ENCODE measurements at places on chromosomes 1 and 21.

GRCh38 chr1:19728413-19729145, 63.9 kb downstream of the HTR6 start:
- DNase-seq, result no peak

DNA sequence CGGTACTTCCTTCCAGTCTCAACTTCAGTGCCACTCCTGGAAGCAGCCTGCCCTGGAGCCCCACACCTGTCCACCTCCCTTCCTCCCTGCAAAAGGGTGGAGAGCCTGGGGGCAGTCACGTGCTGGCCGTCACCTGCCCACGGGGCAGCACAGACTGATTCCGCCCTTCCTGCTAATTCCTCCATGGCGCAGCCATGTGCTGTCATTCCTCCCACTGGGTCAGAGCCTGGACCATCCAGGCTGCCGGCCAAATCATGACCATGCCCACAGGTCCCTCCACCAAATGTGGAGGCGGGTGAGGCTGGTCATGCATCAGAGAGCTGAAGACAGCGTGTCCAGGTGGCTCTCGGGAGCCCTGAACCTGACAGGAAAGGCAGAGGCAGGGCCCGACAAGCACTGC, 24.4 kb upstream of the GPR153 start:
- DNase-seq, result no peak

DNA sequence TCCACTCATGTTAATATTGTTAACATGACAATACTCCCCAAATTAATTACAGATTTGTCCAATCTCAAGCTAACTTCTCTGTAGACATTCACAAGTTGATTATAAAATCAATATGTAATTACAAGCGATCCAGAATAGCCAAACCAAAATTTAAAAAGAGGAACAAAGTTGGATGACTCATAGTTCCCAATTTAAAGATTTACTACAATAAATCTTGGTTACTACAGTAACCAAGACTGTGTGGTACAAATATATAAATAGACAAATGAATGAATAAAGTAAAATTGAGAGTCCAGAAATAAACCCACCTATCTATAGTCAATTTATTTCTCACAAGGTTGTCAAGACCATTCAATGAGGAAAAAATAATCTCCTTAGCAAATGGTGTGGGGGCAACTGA, 7.1 kb upstream of the KRTAP10-4 start:
- no peak for DNase-seq

- DNase-seq, result no peak
Observed at GRCh38 chr1:236748268-236748870, 46.7 kb upstream of the MTR start.

DNA sequence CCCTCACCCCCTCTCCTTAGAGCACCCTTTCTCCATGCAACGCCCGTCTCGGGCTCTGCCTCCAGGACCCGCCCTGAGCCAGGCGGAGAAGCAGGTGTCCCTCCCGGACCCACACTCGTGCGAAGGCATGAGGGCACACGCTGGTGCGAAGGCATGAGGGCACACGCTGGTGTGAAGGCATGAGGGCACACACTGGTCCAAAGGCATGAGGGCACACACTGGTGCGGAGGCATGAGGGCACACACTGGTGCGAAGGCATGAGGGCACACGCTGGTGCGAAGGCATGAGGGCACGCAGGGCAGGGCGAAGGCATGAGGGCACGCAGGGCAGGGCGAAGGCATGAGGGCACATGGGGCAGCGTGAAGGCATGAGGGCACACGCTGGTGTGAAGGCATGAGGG, 5.8 kb upstream of the TMEM52 start:
- DNase-seq, result no peak

GRCh38 chr1:86714159-86714558, 9.8 kb downstream of the SH3GLB1 start:
- no peak for DNase-seq

- no peak for DNase-seq
Observed at GRCh38 chr1:244409701-244410100, 42.0 kb downstream of the ADSS2 start.

DNA sequence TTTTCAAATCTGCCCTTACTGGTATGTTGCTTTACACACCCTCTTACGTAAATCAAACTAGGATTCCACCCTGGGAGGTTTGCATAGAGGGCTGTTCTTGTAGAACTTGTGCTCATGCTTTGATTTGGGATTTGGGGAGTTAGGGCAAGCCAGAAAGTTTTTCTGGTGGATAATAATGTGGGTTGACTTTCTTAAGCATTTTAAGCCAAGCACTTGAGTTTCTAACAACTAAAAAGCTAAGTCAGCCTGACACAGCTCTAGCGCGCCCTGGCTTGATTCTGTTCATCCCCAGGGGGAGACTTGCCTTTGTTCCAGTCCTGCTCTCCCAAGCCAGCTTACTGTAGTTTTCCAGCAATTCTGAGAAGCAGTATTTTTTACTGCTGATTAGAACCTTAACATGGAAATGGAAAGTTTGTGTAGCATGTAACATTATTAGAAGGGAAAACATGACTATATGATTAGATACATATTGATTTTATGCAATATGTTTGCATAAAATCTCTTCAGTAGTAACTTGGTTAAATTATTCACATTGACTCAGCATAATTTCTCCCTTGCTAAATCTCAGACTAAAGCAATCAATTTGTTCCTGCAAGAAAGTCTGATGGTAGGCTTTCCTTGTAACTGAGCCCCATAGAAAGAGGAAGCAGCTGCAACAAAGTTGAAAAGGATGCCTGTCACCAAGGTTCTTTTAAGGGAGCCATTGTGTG, 11.0 kb upstream of the PGD start:
- no peak for DNase-seq

- DNase-seq, result no peak
Observed at GRCh38 chr21:38645282-38645681, 147.0 kb upstream of the ERG start.

GRCh38 chr1:54416435-54416834, 10.2 kb upstream of the SSBP3 start:
- no peak for DNase-seq

GRCh38 chr1:151760597-151761385, 2.5 kb downstream of the MRPL9 start:
- DNase-seq, result no peak

DNA sequence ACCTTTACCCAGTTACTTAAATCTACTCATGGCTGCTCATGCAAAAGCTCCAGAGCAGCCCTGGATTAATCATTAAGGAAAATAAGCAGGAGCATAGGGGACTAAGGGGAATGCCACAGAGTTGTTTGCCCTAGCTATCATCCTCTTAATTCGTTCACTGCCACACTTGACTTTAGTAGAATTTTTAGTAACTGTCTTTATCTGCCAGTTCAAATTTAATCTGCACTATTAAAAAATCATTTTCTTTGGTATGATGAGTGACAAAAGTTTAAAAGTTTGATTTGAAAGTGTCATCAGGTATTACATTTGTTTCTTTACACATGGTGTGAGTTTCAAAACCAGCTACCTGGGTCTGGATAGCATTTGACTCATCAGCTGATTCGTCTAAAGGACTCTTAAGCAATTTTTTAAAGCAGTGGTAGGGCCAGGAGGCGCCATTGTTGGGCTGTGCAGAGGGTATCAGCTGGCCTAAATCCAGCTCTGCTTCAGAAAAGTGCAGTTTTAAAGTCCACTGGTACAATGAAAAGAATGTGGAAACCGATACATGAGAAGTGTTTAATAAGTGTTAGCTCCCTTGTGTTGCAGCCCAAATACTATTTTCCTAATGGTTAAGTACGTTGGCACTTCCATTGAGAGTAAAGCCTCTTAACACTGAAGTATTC, 69.9 kb upstream of the DR1 start:
- DNase-seq, result no peak

- DNase-seq, result no peak
Observed at GRCh38 chr1:96596226-96596922, 125.2 kb upstream of the PTBP2 start.

DNA sequence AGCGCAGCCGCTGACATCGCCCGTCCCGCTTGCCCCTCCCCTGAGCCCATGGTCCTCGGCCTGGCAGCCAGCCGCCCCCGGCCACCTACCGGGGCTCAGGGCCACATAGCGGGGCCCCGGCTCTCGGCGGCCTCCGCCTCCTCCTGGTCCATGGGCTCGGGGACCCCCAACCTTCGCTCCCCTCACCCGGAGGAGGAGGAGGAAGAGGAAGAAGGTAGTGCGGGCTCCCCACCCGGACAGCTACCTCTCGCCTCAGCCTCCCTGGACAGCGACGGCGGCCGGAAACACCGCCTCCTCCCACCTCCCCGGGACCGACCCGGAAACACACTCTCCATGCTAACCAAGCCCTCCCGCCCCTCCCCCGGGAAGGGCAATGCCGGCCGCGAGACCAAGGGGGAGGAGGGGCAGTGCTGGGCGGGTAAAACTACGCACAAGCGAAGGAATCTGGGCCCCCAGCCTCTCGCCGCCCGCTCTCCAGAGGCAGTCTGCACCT, at the start of gene KIAA0319L:
Gene KIAA0319L (minus strand): TSS at position 286 of the 493 bp plus-strand sequence. CDS start 2,912 bp downstream, outside the sequence.
- peak; percentile 97 for DNase-seq

GRCh38 chr21:31173881-31174555, 135.7 kb upstream of the KRTAP19-8 start:
- DNase-seq, result no peak

DNA sequence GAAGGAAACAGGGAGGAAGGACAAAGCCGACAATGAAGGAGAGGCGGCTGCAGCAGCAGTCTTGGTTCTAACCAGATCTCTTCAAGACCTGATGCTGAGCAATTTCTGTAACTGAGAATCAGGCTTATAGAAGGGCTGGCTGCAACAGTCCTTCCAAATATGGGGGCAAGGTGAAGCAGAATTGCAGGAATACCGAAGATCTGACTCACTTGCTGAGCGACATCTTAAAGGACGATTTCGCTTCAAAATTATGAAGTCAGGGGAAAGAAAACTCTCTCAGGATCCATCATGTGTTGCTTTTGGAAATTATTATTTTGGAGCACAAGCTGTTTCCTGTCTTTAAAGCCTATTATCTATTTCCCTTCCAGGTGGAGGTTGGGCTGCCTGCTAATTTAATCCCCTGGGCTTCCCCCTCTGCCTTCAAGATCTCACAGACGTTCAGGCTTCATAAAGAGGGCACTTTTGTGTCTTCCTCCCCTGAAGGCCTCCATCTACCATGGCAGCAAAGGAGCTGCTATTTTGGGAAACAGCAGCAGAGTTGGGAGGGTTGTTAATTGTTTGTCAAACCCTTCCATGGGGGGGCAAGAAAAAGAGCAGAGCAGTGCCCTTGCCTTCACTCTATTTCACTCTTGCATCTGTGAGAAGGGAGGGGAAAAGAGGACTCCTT, 10.8 kb upstream of the IER5 start:
- no peak for DNase-seq

- DNase-seq, result no peak
Observed at GRCh38 chr21:38861056-38861455, 55.3 kb downstream of the ETS2 start.

All from C1 segment of cervical spinal cord (tissue), 14 donors.